ENCODE measurements at places on chromosomes 7 and 10.
A peak's percentile ranks its signal among the peaks of the same experiment; 100 is the strongest.

GRCh38 chr7:110771717-110772116 is 319.2 kb upstream of the LRRN3 start:
- DNase-seq, result no peak

DNA sequence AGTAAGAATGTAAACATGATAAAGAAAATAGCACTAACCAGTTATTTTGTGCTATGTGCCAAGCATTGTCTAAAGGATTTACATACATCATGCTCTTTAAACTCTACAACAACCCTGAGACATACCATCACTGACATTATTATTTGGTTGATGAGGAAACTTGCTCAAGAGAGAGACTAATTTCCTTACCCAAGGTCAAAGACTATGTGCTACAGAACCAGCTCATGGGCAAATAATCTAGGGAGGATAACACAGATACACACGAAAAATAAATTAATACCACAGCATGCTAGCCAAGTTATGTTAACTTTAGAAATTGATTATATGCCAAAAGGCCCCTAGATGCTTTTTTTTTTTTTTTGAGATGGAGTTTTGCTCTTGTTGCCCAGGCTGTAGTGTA is 2.7 kb downstream of the ANKRD16 start:
- DNase-seq, result no peak

DNA sequence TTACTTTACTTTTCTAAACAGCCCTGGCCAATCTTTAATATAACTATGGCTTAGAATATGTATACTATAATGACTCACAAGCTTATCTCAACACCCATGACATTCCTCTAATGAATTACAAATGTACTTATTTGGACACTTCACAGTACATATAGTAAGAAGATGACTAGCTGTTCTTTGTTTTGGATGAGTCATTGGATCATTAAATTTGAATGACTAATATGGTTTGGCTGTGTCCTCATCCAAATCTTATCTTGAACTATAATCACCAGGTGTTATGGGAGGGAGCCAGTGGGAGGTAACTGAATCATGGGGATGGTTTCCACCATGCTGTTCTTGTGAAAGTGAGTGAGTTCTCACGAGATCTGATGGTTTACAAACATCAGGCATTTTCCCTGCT is 807.5 kb upstream of the SORCS1 start:
- DNase-seq, result peak; percentile 46

- no peak for DNase-seq
These were observed 199.6 kb upstream of the MKI67 start for GRCh38 chr10:128325788-128326187.

- DNase-seq, result no peak
These were observed 12.4 kb downstream of the TRIM24 start for GRCh38 chr7:138472292-138473079.

DNA sequence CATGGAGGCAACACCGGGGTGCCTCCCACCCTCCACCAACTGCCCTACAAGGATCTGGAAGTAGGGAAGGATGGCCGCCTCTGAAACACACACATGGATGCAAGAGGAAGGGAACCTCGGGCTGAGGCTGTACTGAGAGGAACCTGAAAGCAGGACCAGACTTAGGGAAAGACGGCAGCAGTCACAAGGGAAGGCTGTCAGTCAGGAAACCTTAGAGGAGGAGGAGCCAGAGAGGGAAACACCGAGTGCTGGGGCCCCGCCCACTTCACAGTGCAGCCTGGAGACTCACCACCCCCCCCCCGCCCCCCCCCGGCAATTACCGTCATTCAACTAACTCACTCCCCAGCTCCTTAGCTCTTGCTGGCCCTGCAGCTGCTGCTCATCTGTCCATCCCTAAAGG is 2.5 kb downstream of the CYREN start:
- no peak for DNase-seq

DNA sequence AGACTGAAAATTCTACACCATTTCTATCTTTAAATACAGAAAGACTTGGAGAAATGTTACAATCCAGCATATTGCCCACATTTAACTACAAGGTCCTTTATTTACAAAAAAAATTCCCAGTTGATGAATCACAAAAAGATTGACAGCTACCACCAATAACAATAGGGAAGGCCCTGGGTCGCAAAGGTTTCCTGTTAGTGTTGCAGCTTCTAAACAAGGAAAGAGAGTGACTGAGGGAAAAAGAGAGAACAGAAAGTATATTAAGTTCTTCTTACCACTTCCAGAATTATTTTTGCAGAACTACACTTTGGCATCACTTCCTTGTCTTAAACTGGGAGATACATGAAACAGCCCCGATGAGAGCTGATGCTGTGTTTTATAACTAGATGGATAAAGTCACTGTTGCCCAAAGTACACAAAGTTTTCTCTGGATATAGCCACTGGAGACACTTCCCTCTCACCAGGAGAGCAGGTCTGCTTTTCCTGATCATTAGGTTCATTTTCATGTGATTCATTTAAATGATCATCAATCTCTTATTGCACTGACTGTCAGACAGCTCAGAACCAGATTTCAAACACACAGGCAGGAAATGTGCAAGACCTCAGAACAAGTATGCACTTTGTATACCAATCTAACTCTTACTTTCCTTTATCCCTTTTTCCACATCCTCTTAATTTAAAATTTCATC is 57.0 kb downstream of the SHTN1 start:
- peak; percentile 63 for DNase-seq

GRCh38 chr10:90856964-90857634 is 740 bp downstream of the HTR7 start:
- no peak for DNase-seq

GRCh38 chr10:21349912-21350286 is 175.6 kb downstream of the SKIDA1 start:
- no peak for DNase-seq

DNA sequence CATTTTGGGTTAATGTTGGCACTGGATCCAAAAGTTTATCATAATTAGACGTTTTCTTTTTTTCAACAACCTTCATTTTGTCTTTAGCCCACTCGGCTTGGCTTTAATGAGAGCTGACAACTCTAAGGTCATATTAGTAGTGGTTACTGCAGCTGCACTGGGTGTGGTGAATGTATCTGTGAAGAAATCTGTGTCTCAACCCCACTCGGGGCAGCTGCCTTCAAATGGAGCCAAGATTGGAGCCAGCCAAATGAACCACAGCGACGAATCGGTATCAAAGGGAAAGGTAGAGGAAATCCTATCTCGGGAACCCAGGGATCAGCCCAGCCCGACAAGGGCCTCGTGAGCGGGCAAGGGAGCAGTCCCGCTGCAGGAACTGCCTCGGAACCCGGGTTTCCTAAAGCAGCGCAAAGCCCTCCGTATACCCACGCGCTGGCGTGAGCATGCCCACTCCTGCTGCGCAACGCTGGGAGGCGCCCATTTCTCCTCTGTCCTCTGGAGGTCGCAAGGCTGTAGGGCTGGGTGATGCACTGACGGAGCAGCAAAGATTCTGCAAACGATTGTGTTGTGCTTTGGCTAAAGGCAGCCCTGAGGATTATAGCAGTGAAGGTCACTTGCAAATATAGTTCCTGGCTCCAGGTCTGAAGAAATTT is 98.7 kb upstream of the MBL2 start:
- no peak for DNase-seq

- no peak for DNase-seq
These were observed 122.5 kb downstream of the RELN start for GRCh38 chr7:103866919-103867318.

DNA sequence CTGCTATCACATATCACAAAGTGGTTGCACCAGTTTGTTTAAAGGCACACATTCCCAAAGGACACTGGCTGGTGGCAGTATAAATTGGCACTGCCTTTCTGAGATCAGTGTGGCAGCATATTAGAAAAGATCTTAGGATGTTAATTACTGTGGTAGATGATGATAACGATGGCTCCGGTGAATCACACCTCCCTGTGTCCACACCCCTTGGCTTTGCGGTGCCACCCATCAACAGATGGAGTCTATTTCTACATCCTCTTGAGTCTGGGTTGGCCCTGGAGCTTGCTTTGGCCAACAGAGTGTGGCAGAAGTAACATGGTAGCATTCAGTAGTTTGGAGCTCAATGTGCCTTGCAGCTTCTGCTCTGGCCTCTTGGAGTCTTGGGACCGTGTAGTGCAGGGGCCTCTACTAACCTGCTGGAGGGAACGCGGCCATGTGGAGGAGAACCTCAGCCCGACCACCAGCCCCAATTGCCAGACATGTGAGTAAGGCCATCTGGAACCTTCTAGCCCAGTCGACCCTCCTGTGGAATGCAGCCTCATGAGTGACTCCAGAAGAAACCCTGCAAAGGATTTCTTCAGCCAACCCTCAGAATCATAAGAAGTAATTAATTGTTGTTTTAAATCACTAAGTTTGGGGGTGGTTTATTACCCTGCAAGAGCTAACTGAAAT is 27.2 kb upstream of the PLEKHA1 start:
- DNase-seq, result no peak

DNA sequence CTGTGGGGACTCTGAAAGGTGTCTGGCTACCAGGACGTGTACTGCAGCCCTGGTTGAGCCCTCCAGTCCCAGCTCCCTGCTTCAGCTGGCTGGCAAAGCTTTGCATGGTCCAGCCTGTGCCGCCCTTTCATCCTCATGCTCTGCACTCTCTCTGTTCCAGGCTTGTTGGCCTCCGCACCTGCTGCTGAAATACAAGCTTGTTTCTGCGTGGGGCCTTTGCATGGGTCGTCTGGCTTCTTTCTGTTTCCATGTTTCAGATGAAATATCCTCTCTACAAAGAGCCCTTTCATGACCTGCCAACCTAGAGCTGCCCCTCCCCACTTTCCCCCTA is 45.9 kb downstream of the TSPAN15 start:
- DNase-seq, result no peak

DNA sequence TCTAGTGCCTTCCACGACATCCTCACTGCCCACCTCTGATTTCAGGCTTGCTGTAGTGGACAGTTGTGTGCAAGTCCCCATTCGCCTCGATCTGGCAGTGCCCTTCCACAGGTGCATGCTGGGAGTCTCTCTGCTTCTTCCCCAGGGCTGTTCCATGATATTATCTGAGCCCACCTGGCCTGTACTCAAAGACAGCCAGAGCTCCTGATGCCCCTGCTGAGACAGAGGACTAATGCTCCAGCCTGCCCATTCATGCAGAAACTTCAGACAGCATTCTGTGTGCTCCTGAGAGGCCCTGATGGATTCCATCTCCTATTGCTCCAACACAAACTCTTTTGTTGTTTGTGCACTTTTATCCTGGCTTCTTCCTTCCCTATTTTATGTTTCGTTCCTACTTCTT is 164.8 kb upstream of the PRSS58 start:
- DNase-seq, result no peak

GRCh38 chr10:51654918-51655317 is 44.5 kb downstream of the CSTF2T start:
- no peak for DNase-seq

GRCh38 chr7:33753881-33754525 is 151.3 kb upstream of the BMPER start:
- DNase-seq, result no peak

DNA sequence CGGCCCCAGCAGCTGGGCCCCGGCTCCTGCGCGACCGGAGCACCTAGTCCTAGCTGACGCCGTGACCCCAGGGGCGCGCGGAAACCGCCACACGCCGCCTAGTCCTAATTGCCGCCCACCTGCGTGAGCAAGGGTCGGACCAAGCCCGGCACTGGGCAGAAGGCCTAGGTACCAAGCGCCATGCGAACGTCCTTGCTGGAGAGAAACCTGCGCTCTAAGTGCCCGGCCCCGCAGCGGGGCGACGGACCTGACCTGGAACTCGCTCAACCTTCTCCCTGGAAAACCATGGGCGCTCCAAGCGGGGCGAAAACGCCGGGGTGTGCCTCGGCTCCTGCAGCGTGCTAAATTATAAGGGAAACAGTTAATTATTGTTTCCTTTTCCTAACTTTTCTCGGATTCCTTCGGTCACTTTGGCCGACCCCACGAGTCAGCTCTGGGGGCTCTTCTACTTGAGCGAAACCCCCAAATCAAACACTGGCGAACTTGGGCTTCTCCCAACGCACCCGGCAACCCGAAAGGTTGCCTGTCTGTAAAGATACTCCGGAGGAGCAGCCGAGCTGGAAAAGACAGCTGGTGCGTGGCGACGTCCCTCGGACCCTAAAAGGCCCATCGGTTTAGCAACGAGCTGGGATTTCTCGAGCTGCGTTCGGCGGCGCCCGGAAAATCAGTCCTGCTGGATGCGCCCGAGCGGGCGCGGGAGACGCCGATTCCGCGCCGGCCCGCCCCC is 5.3 kb upstream of the EBF3 start:
- DNase-seq, result no peak

GRCh38 chr10:36269222-36269621 is 627.1 kb upstream of the FZD8 start:
- no peak for DNase-seq

GRCh38 chr7:17988858-17989257 is 38.8 kb downstream of the PRPS1L1 start:
- DNase-seq, result no peak

GRCh38 chr7:82559193-82559805 is 115.7 kb upstream of the CACNA2D1 start:
- DNase-seq, result no peak

- DNase-seq, result peak; percentile 68
These were observed 709 bp downstream of the ARPC1B start for GRCh38 chr7:99375070-99375807.

DNA sequence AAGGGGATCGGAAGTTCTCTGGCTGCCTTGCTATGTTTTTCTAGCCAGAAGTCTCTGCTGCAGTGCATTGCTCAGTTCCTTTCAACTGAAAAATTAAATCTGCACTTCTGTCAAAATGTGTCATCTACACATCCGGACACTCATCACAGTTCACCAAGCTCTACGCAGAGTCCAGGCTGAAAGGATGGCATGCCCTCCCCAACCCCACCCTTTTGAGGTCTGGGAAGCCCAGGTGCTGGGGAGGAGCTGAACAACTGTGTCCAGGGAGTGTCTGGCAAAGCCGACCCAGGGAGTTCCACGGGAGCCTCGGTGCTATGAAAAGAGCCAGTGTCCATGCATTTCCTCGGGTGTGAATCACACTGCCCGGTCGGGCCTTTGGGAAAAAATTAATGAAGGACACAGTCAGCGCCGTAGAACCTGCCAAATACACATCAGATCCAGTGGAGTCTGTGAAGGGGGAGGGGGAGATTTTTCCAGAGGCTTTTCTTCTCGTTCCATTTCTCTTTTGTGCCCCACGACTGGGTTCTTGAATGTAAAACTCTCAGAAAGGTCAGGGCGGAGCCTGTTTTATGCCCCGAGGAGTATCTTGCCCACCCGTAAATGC is 757 bp upstream of the PALS2 start:
- DNase-seq, result peak; percentile 34

- no peak for DNase-seq
These were observed 772 bp downstream of the PRDX3 start for GRCh38 chr10:119177708-119178371.

DNA sequence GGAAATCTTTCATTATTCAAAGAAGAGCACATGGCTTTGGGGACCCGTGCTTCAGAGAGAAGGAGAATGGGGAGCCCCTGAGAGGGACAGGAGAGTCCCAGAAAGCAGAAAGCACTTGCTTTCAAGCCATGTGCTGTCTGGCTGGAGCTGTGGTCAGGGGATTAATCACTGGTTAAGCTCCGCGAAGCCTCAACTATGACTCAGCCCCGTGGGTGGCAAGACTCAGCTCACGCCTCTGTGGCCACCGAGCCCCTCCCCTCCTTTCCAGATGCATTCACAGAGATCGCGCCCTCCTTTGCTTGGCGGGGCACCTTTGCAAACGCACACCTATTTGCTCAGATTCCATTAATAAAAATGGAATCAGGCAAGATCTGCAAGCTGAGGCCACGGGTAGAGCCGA is 202.9 kb upstream of the TCERG1L start:
- DNase-seq, result no peak
